HuH-7 (cell line): ENCODE measurements at places on chromosomes 7 and 10.
A peak's percentile ranks its signal among the peaks of the same experiment; 100 is the strongest.

DNA sequence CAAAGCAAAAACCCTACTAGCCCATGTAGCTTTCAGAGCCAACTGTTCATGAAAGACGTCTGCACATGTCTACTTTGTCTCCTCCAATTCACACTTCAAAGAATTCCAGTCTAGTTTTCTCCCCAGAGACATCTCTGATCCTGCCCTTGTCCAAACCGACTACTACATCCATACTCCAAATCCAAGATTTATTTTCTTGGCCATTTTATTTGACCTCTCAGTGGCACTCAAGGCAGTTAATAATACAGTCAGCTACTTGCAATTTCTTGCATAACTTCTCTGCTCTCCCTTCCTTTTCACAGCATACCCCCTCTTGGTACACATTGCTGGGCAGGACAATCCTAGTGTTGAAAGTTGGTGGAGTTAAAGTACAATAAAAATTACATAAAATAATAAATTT, 170.9 kb upstream of the INHBA start:
- no peak for DNase-seq

DNA sequence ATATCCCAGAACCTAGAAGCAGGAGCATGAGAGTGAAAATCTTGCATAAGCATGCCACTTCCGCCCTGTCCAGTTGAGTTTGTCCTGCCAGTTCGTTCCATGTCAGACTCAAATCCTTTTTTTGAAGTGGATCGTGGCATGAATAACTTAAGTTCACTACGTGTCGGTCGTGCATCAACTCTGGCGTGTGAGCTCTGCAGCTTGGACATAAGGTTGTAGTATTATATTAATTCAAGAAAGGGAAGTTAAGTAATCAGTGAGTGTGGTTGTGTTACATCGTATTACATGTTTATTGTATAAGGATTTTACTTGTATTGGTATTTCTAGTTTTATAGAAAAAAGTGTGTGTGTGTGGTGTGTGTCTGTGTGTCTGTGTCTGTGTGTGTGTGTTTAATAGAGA, 23.0 kb downstream of the CDC123 start:
- no peak for DNase-seq

DNA sequence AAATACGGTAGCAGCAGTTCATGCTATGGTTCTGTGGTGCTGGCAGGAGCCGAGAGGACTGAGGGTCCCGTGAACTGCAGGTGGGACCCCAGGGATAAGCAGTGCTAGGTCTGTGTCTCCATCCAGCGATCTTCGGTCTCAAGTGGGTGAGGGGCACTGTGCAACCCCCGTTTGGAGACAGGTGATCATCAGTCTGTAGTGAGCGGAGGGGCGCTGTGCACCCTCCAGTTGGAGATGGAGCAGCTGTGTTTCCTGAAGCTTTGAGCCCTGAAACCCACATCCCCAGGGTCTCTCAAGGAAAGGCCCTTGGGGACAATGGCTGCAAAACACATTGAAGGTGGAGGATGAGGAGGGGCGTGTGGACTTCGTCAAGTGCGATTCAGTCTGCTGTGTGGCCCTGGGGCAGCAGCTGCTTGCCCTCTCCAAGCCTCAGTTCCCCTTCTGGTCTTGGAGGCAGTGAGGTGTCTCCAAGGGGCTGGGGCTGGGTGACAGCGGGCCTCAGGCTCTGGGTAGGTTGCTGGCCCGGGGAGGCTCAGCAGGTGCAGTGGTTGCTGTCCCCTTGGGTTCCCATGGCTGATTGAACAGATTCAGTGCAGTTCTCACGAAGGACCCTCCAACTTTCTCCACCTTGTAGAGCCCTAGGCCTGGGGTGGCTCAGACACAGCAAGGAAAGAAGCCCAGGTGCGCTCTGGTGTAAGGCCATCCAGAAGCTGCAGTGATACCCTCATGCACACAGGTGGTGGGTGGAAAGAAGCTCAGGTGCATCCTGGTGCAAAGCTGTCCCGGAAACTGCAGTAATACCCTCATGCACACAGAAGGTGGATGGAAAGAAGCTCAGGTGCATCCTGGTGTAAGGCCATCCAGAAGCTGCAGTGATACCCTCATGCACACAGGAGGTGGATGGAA, 160.6 kb downstream of the ADARB2 start:
- no peak for DNase-seq

- no peak for DNase-seq
Measured at GRCh38 chr10:21919117-21919516, 84.4 kb downstream of the DNAJC1 start.

DNA sequence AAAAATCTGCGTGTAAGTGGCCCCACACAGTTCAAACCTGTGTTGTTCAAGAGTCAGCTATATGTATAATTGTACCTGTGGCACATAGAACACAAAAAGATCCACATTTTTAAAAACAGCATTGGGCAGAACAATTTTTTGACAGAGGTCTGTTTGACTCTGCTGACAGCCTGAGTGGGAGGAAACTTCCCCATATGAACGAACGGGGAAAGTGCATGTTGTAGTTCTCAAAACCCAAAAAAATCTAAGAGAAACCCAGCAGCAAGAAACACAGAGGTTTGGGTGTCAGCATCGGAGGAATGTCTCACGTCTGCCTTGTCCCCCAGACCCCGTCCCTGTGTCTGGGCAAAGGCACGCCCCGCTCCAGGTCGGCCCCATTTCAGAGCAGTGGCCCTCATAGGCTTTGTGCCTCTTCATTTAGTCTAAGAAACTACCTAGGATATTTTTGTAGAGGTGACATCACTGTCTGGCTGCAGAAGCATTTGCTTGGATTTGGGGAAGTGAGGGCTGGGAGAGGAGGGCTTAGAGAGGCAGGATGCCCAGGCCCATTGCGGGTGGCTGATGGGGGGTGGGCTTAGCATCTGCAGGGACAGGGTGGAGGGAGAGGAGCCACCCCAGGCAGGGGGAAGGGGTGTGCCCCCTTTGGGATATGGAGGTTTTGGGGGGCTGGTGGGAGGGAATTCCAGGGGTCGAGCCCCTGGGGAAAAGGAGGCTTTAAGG, 11.0 kb downstream of the CUX1 start:
- no peak for DNase-seq

- DNase-seq: no peak
Measured at GRCh38 chr10:97851341-97852001, 1.8 kb downstream of the GOLGA7B start.

GRCh38 chr7:5177060-5177459, 13.0 kb upstream of the WIPI2 start:
- no peak for DNase-seq

DNA sequence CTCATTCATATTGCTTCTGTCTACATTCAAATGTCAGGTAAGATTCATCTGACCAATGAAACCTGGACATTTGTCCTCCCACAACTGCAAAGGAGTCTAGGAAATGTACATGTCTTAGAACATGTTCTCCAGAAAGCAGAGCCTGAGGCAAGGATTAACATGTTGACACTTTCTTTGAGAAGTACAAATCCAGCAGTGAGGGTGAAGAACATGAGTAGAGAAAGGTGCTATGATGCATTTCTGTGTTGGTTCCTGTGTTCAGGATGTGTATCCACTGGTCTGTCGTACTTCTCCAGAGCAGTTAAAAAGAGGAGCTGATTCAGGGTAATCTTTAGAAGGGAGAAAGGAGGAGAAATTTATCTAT, 146.0 kb upstream of the AGR3 start:
- DNase-seq: no peak

GRCh38 chr10:93379731-93380575, 102.2 kb downstream of the MYOF start:
- DNase-seq: no peak

- no peak for DNase-seq
Measured at GRCh38 chr7:90484706-90485105, 15.3 kb downstream of the PTTG1IP2 start.

GRCh38 chr7:139960157-139960556, 102.6 kb downstream of the PARP12 start:
- DNase-seq: no peak

DNA sequence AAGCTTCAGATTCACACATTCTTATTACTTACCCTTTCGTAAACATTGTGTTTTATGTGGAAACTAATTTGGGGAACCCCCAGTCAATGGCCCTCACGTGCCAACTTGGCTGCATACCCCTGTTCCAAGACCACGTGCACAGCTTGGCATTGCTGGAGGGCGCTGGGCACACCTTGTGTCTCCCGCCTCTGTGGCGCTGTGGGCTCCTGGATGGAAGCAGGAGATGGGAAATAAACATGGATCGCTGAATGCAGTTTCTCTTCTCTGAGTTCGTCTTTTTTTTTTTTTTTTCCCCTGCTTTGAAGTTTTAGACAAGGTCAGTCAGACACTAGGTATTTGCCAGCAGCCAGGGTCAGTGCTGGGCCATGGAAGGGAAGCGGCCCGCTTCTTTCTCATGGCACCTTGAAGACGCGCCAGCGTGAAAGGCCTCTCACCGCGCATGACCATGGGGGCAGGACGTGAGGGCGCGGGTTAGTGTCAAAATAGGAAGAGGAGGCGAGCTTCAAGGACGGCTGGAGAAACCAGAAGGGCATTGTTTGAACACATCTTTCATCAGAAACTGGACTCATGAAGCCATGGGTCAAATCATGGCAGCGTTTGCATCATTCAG, 27.3 kb downstream of the BNIP3 start:
- no peak for DNase-seq

- no peak for DNase-seq
Measured at GRCh38 chr10:120634659-120635058, 177.6 kb downstream of the PLPP4 start.

DNA sequence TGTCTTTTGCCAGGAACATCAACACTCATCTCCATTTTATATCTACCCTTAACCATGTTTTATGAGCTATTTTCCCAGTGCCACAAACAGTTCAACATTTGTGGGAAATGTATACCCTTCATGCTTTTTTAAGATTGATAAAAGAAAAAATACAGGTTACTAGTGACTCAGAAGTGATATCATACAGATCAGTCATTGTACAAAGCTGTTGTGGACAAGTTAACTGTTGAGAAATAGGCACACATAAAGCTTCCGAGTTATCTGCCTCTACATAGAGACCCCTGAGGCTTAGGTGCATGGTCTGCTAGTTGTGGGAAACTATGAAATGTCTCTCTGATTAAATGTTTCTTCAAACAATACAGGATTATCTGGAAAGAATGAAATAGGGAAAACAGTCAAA, 96.3 kb downstream of the LSM5 start:
- DNase-seq: no peak

DNA sequence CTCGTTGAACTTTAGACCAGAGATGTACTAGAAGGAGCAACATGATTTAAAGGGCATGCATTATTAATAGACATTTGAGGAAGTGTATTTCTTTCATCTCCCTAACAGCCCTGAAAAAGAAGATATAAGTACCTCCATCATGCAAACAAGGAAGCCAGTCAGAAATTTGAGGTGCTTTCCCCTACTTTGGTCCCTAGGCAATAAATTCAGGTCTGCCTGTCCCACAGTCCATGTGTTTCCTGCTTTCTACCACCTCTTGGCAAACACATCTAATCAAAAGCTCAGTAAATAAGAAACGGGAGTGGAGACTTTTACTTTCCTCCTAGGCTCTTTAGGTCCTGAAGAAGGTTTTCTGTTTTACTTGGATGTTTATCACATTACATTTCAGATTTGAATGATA, 5.2 kb upstream of the SEMA3C start:
- DNase-seq: no peak

DNA sequence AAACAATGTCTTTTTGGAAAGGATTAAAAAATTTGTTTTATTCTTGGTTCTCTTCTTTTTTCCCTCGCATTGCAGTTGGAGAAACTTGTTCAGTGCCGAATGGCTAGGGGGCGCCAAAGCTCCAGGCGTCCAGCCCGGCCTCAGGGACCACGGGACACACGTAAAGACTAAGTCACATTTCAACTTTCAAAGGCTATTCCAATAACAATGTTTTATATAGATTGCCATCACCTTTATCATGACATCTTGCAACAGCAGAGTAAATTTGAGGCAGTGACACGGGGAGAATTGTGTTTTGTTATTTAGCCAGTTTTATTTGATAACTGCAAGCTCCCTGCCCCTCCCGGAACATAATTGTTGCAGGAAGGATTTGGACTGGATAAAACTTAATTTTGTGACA, 2.2 kb upstream of the IGFBP3 start:
- DNase-seq: peak; percentile 50

GRCh38 chr7:72430531-72430930, 18.4 kb upstream of the CALN1 start:
- no peak for DNase-seq

DNA sequence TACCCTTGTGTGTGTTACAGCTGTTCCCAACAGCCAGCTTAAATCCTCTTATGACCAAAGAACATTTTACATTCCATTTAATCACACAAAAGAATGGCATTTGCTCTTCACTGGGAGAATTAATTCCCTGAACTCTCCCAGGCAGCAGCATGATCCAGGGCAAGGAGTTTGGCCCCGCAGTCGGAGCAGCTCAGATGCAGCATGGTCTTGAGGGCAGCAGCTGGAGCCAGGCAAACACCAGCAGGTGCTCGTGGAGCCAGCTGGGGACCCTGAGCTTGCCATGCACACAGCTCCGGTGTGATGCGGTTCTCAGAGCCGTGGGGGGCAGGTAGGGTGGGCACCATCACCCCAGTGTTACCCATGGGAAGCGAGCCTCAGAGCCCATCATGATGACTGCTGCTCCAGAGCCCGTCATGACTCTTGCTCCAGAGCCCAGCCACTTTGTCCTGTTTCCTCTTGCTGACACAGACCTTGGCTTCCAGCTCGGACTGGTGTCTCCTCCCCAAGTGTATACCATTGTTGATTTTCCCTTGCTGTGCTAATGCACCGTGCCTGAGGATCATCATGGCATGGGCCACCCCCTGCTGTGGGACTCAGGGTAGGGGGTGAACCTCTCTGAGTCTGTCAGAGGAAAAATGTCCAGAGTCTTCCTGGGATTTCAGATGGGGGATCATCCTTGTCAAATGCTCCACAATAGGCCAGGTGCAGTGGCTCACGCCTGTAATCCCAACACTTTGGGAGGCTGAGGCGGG, 75.8 kb downstream of the ZRANB1 start:
- DNase-seq: no peak

- DNase-seq: no peak
Measured at GRCh38 chr10:67663449-67664087, 32.4 kb downstream of the CTNNA3 start.

- DNase-seq: no peak
Measured at GRCh38 chr10:8129438-8129837, 75.0 kb downstream of the GATA3 start.

- no peak for DNase-seq
Measured at GRCh38 chr7:122556873-122557542, 141.9 kb downstream of the RNF133 start.

DNA sequence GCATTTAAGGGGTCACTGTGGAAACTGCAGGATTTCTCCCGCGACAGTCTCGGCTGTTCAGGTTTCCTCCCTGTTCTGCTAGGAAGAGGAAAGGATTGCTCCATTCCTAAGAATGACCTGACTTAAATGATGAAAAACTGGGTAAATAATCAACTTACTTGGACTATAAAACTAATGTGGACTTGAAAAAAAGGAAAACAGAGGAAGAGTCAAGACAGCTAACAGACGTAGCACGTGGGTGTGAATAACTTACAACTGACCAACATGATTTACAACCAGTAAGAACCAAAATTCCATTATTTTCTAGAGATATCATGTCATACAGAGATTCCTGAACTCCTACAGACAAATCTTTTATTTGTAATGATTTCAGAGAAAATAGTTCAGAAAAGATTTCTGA, 93.8 kb downstream of the ADAM12 start:
- DNase-seq: no peak
